ENCODE measurements at places on chromosomes 6 and 20.

DNA sequence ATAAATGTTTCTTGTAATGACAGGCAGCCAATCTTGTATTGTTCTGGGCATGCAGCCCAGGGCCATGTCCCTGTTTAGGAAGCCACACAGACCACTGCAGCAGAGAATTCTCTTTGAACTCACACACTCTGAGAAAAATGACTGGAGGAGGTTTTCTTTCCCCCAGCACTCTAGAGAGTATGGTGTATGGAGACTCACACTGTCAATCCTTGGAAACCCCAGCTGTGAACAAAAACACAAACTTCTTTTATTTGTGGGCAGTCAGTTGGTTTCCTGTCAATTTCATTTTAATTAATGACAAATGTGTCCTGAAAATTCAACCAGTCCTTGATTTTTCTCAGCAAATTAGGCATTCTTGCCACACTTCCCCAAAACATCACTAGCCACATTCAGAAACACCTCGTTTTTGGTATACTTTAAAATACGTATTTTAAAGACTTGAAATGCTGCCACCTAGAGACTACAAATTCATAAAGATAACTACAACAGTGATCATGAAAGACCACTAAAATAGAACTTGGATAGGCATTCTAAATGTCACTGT lies 52.9 kb upstream of the UFL1 start:
- DNase-seq: no peak

- no peak for DNase-seq
Observed at GRCh38 chr20:8151372-8151771, 19.3 kb downstream of the PLCB1 start.

GRCh38 chr6:15194453-15194852 lies 51.4 kb upstream of the JARID2 start:
- no peak for DNase-seq

DNA sequence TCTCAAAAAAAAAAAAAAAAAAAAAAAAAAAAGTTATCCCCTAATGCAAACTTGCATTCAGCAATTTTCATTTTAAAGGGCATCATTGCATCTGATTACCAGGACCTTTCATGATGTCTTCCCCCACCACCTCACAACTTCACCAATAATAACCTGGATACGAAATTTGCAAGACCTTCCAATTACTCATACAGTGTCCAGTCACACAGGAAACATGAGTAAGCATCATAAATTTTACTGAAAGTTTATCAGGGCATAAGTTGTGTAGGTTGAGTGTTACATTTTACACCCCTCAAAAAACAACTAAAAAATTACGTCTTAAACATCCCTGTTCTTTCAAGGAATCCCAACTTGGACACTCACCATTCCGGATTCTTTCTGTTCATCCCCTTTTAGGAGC lies 79.1 kb upstream of the ANKEF1 start:
- no peak for DNase-seq

- DNase-seq: no peak
Observed at GRCh38 chr20:37317316-37317715, 27.9 kb downstream of the MANBAL start.

DNA sequence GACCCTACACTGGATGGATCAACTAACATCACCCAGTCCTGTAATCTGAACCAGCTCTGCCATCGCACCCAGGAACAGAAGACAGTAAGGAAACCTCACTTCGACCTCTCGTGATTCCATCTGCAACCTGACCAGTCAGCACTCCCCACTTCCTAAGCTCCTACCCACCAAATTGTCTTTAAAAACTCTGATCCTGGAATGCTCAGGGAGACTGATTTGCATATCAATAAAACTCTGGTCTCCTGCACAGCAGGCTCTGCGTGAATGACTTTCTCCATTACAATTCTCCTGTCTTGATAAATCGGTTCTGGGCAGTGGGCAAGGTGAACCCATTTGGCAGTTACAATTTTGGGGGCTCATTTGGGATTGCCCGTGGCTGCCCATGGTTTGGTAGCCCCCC lies 18.3 kb upstream of the AGPAT4 start:
- no peak for DNase-seq

- no peak for DNase-seq
Observed at GRCh38 chr20:64048402-64049044, 916 bp downstream of the SOX18 start.
